Activated naive CD4-positive, alpha-beta T cell treated with anti-CD3 and anti-CD28 coated beads, Interleukin-2, amount 50 U/mL, for 16 hours (primary cell): ENCODE measurements at places on chromosomes 16 and 17.

DNA sequence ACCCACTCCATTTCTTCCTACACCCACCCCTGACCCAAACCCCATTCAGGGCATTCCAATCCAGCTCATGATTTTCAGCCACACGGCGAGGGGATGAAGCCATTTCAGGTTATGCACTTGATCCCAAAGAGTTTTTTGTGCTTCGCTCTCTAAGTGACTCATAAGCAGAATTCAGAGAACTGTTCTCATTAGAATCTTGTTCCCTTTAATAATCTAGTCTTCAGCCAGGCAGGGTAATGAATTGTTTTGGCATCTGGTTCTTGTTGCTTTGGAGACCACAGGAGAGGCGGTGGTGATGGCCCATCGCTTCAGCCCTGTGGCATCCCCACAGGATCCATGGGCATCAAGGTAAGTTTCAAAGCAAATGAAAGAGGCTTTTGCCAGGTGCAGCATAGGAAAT lies 4.8 kb upstream of the KRT31 start:
- DNase-seq = no peak

DNA sequence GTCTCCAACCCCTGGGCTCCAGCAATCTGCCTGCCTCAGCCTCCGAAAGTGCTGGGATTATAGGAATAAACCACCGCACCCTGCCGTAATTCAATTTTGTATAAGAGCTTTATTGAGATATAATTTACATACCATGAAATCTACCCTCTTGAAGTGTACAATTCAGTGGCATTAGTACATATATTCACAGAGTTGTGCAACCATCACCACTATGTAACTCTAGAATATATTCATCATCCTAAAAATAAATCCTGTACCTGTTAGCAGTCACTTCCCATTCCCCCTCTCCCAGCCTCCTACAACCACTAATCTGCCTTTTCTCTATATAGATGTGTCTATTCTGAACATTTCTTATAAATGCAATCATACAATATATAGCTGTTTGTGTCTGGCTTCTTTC lies 26.1 kb downstream of the TOM1L2 start:
- DNase-seq = no peak

GRCh38 chr16:19868421-19868820 lies 16.2 kb downstream of the GPRC5B start:
- no peak for DNase-seq

DNA sequence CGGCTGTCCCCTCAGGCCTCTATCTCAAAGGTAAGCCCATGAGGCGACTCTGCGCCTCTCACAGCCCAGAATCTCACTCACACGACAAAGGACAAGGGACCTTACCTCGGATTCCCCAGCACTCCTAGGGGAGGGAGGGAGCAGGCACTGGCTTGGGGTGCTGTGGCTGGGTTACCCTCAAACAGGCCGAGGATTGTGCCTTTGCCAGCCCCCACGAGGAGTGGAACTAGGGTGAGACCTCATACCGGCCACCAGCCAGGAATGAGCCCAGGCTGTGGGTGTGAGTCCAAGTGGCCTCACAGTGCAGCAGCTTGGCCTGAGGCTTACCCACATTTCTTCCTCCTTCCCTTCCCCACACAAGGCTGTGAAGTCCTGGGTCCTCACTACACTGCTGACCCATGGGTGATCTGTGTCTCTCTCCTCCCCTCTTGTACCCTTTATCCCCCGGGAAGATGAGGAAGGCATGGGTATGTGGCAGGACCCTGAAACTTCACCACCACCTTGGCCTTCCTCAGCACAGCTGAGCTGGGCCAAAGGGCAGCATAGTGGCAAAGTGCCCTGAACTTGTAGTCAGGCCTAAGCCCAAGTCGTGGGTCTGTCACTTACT lies 5.9 kb downstream of the PROCA1 start:
- DNase-seq = no peak

- no peak for DNase-seq
Observed at GRCh38 chr16:89733322-89733721, 12.0 kb downstream of the ZNF276 start.

GRCh38 chr17:45355087-45355486 lies 38.3 kb upstream of the MAP3K14 start:
- no peak for DNase-seq

- no peak for DNase-seq
Observed at GRCh38 chr17:72169823-72170222, 49.0 kb downstream of the SOX9 start.

GRCh38 chr16:19186408-19186807 lies 18.4 kb downstream of the SYT17 start:
- no peak for DNase-seq

DNA sequence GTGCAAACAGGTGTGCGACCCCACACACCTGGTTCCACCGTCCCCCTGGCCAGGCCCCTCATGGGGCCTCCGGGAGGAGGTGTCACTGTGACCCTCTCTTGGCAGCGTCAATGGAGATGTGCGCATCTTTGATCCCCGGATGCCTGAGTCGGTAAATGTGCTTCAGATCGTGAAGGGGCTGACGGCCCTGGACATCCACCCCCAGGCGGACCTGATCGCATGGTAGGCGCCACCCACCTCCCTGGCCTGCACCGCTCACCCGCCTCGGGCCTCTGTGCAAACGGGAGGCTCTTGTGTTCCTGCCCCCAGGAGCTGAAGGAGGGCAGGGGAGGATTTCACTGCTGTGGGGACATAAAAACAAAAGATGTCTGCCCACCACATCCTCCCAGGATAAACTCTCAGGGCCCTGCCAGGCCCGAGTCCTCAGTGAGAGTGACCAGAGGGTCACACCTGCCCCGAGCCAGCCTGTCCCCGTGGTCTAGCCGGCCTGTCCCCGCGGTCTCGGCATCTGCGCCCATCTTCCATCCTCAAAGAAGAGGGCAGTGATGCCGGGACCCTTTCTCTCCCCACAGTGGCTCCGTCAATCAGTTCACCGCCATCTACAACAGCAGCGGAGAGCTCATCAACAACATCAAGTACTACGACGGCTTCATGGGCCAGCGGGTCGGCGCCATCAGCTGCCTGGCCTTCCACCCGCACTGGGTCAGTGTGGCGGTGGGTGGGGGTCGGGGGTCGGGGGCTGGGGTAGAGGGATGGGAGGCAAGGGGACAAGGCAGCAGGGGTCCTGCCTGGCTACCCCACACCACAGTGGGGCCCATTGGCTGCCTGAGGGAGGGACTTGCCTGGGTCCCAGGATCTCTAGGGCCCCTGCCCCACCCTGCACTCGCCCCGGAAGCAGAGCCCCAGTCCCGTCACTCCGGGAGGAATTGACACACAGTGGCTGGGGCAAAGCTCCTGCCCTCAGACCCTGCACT lies 29.0 kb upstream of the CHMP6 start:
- DNase-seq = no peak

DNA sequence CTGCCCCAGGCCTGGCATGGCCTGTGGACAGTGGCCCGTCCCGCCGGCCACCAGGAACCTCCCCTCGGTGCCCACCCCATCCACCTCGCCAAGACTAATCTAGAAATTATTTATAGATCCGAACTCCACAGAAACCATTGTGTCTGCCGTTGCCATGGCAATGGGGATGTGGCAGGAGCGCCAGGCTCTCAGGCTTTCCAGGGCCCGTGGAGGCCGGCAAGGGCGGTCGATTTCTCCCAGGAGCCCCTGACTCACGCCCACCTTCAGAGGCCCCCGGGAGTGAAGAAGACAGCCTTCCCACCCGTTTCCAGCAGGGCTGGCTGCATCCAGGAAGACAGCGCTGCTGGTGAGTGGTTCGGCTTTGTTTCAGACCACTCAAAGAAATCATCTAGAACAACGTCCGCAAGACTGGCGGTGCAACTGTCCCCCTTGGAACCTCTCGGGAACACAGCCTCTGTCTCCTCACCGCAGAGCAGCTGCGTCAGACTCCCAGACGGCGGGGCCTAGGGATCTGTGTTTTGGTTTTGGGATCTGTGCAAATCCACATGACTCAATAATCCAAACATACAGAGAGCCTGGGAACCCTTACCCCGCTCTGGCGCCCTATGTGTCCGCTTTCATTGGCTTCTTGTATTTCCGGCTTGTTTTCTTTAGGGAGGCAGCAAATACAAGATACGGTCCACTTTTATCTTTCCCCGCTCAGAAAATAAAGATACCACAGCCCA lies 48.5 kb upstream of the ZCCHC14 start:
- DNase-seq = no peak

DNA sequence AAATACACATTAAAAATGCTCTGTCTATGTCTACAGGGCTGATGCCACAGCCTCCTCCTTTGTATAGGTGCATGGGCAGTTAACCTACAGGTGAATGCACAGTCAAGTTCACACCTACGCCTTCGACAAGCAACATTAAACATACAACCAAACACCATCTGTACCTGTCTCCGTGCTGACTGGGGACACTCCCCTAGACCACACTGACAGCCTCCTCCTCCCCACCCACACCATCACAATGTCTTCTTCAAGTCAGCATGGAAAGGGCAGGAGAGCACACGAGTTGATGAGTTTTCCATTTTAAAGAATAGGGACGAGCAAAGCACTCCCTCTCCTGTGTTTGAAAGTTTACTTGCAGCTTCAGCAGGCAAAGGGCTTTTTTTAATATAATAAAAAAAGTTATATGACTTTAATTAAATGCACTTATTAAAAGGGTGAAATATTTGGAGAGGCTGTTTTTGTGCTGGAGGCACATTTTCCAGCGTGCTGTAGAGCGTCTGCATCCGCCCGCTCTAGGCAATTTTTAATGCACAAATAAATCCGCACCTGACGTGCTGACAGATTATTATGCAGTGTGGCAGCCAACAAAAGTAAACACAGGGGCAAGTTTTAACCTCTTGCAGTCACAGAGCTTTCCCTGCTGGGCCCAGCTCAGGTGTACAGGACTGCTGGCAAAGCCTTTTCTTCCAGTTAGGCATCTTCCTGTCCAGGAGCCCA lies 367.9 kb downstream of the SOX9 start:
- no peak for DNase-seq

GRCh38 chr17:82638183-82638773 lies 10.0 kb downstream of the WDR45B start:
- DNase-seq = no peak

- DNase-seq = no peak
Observed at GRCh38 chr16:88799569-88800276, 3.9 kb upstream of the CDT1 start.

DNA sequence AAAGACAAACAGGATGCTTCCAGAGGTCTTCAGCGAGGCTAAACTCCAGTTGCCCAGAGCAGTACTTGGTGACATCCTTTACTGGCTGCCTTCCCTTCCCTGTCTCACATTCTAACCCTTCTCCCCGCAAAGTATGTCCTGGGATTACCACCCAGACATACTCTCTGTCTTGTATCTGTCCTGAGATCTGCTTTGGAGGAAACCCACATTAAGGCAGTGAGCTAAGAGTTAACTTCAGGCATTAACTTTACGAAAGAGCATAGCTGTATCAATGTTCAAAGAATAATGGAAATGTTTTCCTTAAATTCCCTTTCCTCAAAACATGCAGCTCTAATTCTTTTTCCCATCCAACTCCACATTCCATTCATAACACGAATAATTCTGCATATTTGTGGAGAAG lies 385.2 kb downstream of the NPIPA8 start:
- no peak for DNase-seq

- DNase-seq = no peak
Observed at GRCh38 chr17:27751622-27752490, 48.5 kb downstream of the NOS2 start.

DNA sequence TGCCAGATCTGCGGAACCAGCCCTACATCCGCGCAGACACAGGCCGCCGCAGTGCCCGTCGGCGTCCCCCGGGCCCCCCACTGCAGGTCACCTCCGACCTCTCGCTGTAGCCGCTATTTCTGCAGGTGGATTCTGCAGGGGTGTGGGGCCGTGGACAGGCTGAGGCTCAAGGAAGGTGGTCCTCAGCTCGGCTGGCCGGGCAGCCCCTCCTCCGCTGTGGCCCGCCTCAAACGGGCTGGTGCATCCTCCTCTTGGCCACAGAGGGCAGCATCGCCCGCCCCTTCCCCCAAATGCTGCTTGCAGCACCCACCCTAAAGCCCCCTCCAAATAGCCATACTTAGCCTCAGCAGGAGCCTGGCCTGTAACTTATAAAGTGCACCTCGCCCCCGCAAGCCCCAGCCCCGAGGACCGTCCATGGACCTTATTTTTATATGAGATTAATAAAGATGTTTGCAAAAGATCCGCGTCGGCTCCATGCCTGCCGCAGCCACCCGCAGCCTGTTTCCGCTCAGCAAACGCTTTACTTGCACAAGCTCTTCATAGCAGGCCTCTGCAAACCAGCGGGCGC lies 14.9 kb downstream of the SPATA32 start:
- peak; percentile 67 for DNase-seq

GRCh38 chr17:39264119-39264518 lies 38.4 kb upstream of the STAC2 start:
- no peak for DNase-seq

DNA sequence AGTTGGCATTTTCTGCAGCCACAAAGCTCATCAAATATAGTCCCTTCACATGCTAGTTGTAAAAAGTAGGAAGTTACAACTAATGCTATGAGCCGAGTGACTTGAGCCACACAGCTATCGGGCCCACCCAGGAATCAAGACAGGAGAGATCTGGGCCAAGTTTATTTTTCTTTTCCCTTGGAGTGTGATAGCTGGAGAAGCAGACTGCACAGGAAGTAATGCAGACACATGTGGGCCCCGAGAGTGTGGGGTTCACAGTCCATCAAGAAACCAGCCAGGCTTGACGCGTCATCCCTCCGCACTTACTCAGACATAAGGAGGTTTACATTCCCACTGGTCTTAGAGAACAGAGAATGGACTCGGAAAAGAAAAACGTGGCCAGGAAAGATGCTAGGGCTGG lies 403.1 kb upstream of the CDH11 start:
- no peak for DNase-seq

DNA sequence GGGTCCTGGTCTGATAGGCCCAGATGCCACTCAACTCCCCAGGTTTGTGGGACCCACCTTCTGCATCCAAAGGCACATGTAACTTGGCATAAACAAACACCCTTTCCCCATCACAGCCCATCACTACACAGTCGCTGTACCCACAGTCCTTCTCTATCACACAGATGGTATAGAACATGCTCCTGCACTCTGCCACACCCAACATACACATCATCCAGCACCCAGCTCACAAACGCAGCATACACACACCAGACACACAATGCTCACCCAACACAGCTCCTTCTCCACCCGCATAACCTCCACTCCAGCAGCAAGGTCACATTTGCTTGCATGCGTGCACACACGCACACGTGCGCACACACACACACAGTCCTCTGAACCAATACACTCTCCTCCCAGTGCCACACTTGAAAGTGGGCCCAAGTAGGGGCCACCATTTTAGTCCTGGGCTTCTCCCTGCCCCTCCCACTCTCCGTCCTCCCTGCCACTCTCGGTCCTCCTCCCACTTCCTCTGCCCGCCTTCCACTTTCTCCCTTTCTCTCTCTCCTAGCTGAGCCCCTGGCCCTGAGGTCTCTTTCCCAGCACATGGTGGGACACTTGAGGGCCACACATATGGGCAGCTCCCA lies 8.5 kb upstream of the TMEM92 start:
- DNase-seq = no peak

- no peak for DNase-seq
Observed at GRCh38 chr17:65539630-65540266, 21.7 kb downstream of the AXIN2 start.
